ENCODE measurements at places on chromosomes 1 and 21.

GRCh38 chr1:180889325-180889724 lies 23.4 kb upstream of the KIAA1614 start:
- no peak for DNase-seq

DNA sequence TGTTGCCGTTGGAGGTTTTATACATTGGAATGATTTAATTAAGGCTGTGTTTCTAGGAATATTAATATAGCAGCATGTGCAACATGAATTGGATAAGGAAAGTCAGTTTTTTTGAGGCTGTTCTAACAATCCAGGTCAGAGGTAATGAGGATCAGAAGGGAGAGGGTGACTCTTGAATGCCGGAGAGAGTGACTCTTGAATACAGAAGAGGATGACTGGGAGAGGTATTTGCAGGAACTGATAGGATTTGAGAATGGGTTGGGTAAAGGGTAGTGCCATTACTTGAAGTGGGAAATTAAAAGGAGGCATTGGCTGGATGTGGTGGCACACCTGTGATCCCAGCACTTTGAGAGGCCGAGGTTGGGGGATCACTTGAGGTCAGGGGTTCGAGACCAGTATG lies 55.6 kb upstream of the MACF1 start:
- no peak for DNase-seq

DNA sequence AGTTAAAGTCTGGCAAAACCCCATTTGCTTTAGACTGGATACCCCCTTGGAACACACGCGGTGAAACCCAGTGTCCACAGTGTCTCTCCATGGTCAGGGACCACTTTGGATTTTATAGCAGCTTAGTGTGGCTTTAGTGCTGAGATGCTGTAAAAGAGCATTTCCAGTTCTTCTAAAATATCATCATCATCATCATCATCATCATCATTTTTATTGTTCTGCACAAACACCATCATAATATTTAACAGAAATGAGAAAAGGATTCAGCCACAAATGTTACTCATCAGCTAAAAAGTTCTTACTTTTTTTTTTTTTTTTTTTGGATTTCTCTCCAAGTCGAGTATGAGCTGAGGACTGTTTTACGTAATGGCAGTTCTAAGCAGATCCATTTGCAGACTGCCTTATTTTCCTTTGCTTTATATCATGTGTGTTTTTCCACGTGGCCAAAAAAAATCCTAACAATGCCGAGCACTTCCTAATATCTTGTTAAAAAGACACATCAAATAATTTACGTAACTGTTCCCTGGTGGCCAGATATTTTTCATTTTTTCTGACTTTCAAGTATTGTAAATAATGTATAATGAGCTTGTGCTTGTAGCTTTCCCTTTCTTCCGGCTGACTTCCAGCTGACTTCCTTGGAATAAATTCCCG lies 62.8 kb downstream of the EVA1C start:
- no peak for DNase-seq

DNA sequence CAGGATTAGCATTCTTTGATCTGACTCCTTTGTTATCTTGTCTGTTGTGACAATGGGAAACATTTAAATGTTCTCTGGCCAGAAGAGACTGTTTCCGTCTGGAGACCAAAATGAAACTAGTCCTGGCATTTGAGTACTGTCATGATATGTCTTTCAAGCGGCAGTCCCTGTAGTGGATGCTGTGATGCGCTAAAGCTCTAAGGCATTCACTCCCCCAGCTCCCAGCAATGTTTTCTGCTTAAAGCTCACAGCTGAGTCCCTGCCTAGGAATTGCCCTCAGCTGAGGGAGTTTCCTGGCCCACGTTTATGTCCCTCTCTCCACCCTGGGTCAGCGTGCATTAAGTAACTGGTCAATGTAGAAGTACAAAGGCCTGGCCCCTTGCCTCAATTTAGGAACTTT lies 109.4 kb downstream of the UCHL5 start:
- no peak for DNase-seq

- DNase-seq, result no peak
Observed at GRCh38 chr1:154953611-154954038, 2.3 kb downstream of the PBXIP1 start.

- DNase-seq, result peak; percentile 35
Observed at GRCh38 chr1:158506369-158506987, 34.5 kb downstream of the OR10R2 start.

- DNase-seq, result no peak
Observed at GRCh38 chr1:235090406-235091069, 38.1 kb downstream of the TOMM20 start.

GRCh38 chr1:150511551-150511950 lies 3.6 kb downstream of the ECM1 start:
- DNase-seq, result no peak

DNA sequence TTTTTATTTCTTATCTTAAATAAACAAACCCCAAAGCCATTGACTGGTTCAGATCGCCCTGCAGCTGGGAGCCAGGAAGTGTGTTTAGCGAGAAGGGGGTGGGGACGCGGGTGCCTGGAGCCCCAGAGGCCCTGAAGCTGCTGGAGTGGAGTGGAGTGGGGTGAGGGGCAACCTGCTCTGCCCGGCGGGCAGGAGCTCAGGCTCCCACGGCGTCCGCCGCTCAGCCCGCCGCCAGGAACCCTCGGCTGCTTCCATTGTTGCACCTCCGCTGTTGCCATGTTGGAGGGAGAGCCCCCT lies 673 bp downstream of the PIK3C2B start:
- DNase-seq, result peak; percentile 82
